ENCODE measurements at places on chromosomes 6 and 20. TPM values are rescaled to one million over a fixed set of nuclear protein-coding genes. Genes with fewer than 3 reads are reported as not detected.

- H3K36me3 ChIP-seq, result no peaks in the 10 kb centered on the region
- no peak for DNase-seq
- peaks cover 31% of the 10 kb centered on the region for H3K4me1 ChIP-seq
- H3K4me3 ChIP-seq, result no peak overlapping the region
- H3K27me3 ChIP-seq, result no peaks in the 10 kb centered on the region
- no peak overlapping the region for H3K27ac ChIP-seq
These were observed 4.5 kb downstream of the HIVEP2 start for GRCh38 chr6:142940487-142940886.

CYP24A1 gene
- 3.0 TPM for total RNA-seq

GRCh38 chr6:39214120-39214813 lies 15.0 kb downstream of the KCNK5 start:
- H3K27ac ChIP-seq, result no peak overlapping the region
- no peaks in the 10 kb centered on the region for H3K27me3 ChIP-seq
- H3K4me1 ChIP-seq, result no peaks in the 10 kb centered on the region
- DNase-seq, result no peak

- H3K4me3 ChIP-seq, result peak overlapping the region; percentile 20
- no peak for DNase-seq
- no peaks in the 10 kb centered on the region for H3K36me3 ChIP-seq
- peaks cover 11% of the 10 kb centered on the region for H3K4me1 ChIP-seq
These were observed 33.3 kb downstream of the ZC3H12D start for GRCh38 chr6:149451376-149452036.

EGFL8 gene
- 11.1 TPM for total RNA-seq

- no peaks in the 10 kb centered on the region for H3K4me1 ChIP-seq
- no peak overlapping the region for H3K27ac ChIP-seq
- H3K4me3 ChIP-seq, result no peak overlapping the region
- no peak for DNase-seq
These were observed 191.8 kb downstream of the TMEM200A start for GRCh38 chr6:130557481-130558112.

MRAP2 gene
- 2.5 TPM for total RNA-seq

- H3K27me3 ChIP-seq, result no peaks in the 10 kb centered on the region
- DNase-seq, result no peak
- no peaks in the 10 kb centered on the region for H3K36me3 ChIP-seq
- H3K27ac ChIP-seq, result peak overlapping the region; percentile 95
These were observed 1.0 kb upstream of the PCIF1 start for GRCh38 chr20:45933266-45934045.

GRCh38 chr6:143783077-143783476 lies 60.1 kb upstream of the LTV1 start:
- H3K4me3 ChIP-seq, result no peak overlapping the region
- H3K27ac ChIP-seq, result no peak overlapping the region
- H3K4me1 ChIP-seq, result no peaks in the 10 kb centered on the region
- peaks cover 2% of the 10 kb centered on the region for H3K36me3 ChIP-seq

- H3K27ac ChIP-seq, result no peak overlapping the region
- H3K27me3 ChIP-seq, result no peaks in the 10 kb centered on the region
- no peak for DNase-seq
- no peaks in the 10 kb centered on the region for H3K4me1 ChIP-seq
- no peak overlapping the region for H3K4me3 ChIP-seq
These were observed 19.3 kb downstream of the TXNDC5 start for GRCh38 chr6:7891078-7891872.
